ENCODE measurements at places on chromosomes 3 and 15.

GRCh38 chr15:41183581-41183980 is 47.0 kb downstream of the EXD1 start:
- no peak for DNase-seq

DNA sequence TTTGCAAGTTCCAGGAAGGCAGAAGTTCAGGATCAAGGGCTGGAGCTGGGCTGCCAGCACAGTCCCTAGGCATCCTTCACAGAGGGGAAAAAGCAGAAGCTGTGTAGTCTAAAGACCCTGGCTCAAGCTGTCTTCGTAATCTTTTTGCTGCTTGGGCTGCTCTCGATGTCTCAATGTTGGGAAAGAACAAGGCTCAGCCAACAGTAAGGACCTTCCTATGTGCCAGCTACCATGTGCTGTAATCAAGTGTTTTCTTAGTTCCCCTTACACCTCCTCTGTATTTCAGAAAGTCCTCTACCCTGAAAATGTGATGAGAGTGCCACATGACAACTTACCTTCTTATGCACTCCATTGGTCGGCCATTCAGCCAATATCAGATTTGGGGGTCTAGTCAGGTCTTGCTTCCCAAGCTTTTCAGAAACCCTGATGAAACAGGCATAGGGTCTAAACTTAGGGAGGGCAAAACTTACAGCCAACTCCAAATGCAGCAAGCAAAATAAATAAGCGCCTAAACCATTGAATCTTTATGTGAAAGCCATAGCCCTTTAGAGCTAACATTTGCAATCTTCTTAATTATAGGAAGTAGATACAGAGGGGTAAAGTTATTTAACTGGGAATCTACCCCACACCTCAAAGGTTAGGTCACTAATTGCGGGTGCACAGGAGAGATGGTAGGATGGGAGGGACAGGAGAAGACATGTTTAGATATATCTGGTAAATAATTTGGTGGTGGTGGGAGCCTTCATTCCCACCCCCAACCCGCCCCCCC is 1.2 kb upstream of the EDEM1 start:
- peak; percentile 53 for DNase-seq

DNA sequence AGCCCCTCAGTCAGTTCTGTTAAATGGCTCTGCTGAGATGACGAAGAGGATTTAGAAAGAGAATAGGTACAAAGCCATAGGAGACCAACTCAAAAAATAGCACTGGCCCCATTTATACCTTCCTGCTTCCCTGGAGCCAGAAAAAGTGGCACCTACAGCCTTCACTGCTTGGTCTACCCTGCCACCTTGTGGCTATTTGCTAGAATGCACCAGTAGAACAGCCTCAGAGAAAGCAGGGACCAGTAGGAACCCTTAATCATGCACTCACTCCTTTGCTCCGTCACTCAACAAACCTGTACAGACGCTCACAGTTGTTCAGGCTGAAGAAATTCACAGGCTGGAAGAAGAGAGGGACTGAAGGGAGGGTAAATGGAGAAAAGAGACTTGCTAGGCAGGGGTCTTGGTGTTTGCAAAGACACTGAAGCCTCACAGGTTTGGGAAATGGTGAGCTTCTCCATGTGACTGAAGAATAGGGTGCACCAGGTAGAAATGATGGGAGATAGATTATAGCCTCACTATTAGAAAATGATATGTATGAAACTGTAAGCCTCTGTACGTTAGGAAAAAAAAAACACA is 12.1 kb upstream of the RTP2 start:
- peak; percentile 72 for DNase-seq

- DNase-seq: peak; percentile 80
These were observed at the start of gene PPM1M for GRCh38 chr3:52245322-52246263. Gene PPM1M, plus strand, starts transcription at chr3:52245759. Its CDS starts 66 bp downstream, at chr3:52245825.

- no peak for DNase-seq
These were observed 31.4 kb downstream of the FSD2 start for GRCh38 chr15:82774496-82774895.

- DNase-seq: no peak
These were observed 53.0 kb upstream of the HES1 start for GRCh38 chr3:194082743-194083636.

- no peak for DNase-seq
These were observed 101.4 kb upstream of the LRIG1 start for GRCh38 chr3:66602237-66602636.

GRCh38 chr15:90496791-90497190 is 32.9 kb upstream of the CRTC3 start:
- no peak for DNase-seq

DNA sequence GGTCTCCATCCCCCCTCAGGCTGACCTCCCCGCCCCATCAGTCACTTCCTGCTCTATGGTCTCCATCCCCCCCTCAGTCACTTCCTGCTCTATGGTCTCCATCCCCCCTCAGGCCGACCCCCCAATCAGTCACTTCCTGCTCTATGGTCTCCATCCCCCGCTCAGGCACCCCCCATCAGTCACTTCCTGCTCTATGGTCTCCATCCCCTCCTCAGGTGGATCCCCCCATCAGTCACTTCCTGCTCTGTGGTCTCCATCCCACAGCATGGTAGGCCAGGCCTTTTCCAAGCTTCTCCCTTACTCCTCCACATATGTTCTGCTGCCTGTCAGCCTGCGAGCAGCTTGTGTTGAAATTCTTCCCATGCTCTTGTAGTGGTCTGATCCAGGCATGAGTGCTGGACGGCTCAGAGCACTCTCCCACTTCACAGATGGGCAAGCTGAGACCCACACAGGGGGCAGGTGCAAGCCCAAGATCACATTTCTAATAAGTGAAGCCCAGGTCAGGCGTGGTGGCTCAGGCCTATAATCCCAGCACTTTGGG is 36.8 kb downstream of the BDH1 start:
- DNase-seq: no peak

DNA sequence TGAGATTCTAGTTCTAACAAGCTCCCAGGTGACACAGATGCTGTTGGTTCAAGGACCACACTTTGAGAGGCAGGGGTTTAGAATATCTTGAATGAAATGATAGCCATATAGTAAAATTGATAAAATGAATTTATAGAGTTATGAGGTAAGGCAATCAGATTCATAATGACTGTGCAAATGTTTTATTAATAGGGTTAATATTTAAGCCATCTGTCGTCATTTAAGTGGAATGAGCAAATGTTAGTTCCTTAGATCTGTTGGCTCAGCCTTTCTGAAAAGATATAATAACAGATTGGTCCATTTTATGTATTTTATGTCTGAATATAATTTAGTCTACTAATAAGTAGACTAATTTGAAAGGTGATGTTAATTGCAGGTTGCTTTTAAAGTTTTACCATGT is 12.9 kb downstream of the REC114 start:
- DNase-seq: no peak

GRCh38 chr3:12479919-12480427 is 4.3 kb upstream of the TSEN2 start:
- peak; percentile 78 for DNase-seq

GRCh38 chr15:40714144-40714543 is 19.2 kb downstream of the RAD51 start:
- DNase-seq: no peak

GRCh38 chr15:100249096-100249815 is 92.5 kb downstream of the ADAMTS17 start:
- DNase-seq: no peak

GRCh38 chr3:194294199-194294894 is 56.8 kb downstream of the CPN2 start:
- no peak for DNase-seq

DNA sequence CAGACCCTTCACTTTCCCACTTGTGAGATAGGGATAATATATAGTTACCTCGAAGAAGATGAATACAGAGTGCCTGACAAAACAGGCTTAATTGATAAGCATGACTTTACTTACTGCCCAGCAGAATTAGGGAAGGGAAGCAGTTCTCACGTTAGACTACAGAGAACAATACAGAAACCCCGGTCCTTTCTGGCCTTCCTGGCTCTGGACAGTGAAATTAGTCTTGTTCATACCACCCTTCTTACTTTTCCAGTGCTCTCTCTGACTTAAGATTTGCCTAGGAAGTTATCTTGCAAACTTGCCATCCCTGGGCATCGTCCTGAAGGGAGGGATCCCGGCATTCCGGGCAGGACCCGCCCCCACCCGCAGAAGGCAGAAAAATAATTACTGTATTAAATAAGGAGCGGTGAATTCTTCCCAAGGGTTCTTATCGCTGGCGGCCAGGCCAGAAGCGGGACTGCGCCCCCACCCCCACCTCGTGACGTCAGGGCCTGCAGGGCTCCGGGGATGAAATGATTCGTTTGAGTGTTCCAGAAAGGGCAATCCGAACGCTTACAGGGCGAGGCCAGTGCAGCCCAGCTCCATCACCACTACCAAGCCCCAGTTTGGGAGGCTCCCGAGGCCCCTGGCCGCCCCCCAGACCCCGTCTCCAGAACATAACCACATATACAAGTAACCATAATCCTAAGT is 8.4 kb downstream of the SOX2 start:
- no peak for DNase-seq

- no peak for DNase-seq
These were observed 8.1 kb downstream of the WDR82 start for GRCh38 chr3:52270252-52270754.

GRCh38 chr15:101022306-101022705 is 103.1 kb downstream of the LRRK1 start:
- no peak for DNase-seq

DNA sequence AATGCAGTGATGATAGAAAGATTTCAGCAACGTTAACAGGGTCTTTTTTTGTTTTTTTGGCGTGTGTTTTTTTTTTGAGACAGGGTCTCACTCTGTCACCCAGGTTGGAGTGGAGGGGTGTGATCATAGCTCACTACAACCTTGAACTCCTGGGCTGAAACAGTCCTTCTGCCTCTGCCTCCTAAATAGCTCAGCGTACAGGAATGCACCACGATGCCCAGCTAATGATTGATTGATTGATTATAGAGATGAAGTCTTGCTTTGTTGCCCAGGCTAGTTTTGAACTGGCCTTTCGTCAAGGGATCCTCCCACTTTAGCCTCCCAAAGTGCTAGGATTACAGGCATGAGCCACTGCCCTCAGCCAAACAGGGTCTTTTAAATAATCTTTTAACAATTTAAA is 7.0 kb downstream of the CHP1 start:
- DNase-seq: no peak

- no peak for DNase-seq
These were observed 49.9 kb upstream of the NEDD4 start for GRCh38 chr15:56042982-56043980.

- no peak for DNase-seq
These were observed 15.0 kb downstream of the MYLK start for GRCh38 chr3:123869165-123869564.

GRCh38 chr3:69246612-69247011 is 124.2 kb upstream of the LMOD3 start:
- DNase-seq: no peak

DNA sequence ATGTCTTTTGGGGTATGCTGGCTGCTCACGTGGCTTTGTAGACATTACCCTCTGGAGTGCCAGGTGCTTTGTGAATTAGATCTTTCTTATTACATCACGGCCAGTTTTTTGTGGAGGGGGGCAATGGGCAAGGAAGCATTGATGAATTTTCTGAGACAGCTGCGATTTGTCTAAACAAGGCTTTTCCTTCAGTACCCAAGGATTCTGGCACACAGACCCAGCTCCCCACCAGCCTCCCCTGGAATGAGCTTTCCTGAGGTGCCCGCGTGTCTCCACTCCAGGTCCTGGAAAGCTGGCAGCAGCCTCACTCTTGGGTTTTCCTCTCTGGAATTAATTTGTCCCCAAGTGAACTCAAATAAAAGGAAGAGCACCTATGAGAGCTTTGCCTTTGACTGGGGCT is 157.6 kb upstream of the CTDSPL start:
- DNase-seq: no peak

DNA sequence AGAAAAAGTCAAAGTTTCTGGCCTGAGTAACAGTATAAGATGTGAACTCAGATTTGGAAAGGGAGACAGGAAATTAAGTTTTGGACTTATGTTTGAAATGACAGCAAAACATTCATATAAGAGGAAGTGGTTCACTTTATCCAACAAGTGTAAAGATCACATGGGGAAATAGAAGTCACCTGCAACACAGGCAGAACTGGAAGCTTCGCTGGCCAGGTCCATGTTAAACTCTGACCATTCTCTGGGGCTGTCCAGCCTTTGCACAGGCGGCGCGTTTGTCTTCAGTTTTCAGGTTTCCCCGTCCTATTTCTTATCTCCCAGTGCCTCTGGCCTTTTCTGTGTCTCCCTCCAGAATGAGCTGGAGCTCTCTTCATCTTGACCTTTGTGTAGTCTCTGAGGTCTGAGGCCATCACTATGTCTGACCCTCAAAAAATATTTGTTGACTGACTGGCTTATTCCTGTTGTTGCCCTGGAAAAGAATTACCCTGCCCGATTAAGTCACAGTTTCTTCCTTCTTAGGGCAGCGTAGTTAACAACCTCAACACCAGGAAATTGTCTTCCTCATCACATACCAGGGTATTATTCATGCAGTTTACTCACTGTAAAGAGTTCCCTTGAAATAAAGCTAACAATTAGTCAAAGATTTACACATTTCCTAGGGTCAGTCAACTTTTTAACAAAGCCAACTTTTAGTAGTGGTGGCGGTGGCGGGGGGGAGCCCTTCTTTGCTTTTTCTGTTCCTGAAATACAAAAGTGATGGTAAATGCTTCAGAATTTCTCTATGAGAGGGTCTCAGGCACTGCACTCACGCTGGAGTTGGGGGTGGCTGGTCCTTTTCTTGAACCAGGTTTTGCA is 959 bp upstream of the RASA2 start:
- DNase-seq: no peak

GRCh38 chr15:20407553-20407952 is 134.0 kb downstream of the GOLGA6L6 start:
- no peak for DNase-seq

- DNase-seq: no peak
These were observed 126.4 kb downstream of the ADAMTS9 start for GRCh38 chr3:64561325-64561843.

DNA sequence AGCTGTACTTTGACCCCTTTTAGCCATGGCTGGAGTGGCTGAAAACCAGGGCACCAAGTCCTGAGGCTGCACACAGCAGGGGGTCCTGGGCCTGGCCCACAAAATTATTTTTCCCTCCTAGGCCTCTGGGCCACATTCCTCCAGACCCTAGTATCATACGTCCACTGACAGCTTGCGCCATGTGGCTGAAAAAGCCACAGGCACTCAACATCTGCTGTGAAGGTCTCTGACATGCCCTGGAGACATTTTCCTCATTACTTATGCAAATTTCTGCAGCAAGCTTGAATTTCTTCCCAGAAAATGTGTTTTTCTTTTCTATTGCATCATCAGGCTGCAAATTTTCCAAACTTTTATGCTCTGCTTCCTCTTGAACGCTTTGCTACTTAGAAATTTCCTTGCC is 239.0 kb downstream of the SQOR start:
- DNase-seq: no peak

Data from GM13976 (cell line).